ENCODE measurements at places on chromosomes 7 and 10.

DNA sequence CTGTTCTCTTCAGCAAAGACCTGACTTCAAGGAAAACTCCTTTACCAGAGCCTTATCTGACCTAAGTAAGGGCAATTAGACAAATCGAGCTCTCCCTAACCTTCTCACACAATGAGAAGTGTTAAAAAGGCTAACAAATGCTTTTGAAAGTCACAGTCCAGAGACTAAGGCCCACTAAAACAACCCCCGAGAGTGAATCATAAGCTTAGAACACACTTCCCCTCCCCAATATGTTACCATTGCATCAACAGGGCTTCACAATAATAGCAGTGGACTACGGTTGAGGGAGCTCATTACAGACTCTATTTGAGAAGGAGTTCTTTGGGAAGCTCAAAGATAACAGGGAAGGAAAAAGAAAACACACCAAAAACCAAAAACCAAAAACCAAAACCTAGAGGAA is 28.6 kb upstream of the ZEB1 start:
- no peak for DNase-seq

GRCh38 chr7:41586931-41587640 is 115.8 kb downstream of the INHBA start:
- no peak for DNase-seq

DNA sequence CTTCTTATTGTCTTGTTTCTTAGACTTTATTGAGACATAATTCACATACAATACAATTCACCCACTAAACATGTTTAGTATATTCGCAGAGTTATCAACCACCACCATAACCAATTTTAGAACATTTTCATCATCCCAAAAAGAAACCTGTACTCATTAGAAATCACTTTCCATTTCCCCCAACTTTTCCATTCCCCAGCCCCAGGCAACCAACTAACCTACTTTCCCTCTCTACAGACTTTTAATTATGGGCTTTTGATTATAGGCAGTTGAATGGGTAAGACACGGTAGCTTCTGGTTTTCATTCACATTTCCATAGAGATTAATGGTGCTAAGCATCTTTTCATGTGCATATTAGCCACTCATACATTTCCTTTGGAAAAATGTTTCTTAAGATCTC is 24.2 kb upstream of the OTUD1 start:
- no peak for DNase-seq

- DNase-seq: no peak
Measured at GRCh38 chr7:21361413-21362125, 66.3 kb upstream of the SP4 start.

DNA sequence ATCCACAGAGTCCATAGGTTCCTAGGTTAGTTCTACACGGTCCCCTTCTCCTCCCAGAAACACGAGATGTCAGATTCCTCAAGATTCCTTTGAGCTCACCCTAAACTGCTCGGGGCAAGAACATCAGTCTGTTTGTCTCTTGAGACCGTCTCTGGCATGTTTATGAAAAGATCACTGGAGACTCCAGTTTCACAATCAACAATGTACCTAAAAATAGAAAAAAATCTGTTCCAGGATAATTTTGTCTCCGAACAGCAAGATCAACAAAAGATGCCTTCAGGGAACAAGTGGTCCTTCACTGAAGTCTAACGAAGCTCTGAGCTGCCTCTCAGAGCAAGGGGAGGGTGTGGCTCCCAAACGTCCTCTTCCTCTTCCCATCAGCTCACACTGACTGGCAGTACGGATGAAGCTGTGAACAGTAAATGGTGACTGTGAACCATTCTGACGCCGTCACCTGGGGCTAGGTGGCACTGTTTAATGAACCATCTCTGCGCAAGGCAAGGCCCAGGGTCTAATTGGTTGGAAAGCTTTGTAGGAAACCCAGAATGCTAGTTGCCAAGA is 156.2 kb upstream of the LYZL1 start:
- DNase-seq: no peak

DNA sequence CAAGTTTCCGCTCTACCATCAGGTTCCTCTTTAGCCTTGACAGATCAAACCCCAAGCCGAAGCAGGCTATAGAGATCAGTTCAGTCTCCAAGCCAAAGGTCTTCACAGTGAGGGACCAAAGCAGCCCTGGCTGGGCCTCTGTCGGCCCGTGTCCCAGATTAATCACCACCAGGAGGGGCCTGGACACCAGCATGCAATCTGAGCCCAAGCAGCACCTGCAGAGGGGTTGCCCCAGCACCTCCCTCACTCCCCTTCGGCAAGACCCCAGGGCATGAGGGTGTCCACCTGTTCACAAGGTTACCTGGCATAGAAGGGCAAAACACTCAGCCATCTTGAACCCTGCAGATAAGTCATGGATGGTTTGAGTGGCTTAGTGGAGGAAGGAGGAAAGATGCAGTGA is 36.0 kb downstream of the FBXW4 start:
- no peak for DNase-seq

DNA sequence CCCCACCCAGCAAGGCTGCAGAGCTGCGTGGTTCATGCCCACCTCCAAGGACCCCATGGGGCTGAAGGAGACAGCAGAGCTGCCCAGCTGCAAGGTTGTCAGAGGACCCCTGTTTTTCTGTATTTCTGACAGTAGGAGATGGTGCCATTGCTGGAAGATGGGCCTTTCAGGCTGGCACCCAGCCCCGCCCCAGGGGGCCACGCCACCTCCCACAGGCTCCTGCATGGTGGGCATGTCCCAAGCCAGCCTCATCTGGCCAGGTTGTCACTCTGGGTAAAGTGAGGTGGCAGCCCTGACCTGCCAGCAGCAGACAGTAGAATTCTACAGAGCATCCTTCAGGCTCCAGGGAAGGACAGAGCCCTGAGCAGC is 75.5 kb upstream of the RET start:
- DNase-seq: no peak

DNA sequence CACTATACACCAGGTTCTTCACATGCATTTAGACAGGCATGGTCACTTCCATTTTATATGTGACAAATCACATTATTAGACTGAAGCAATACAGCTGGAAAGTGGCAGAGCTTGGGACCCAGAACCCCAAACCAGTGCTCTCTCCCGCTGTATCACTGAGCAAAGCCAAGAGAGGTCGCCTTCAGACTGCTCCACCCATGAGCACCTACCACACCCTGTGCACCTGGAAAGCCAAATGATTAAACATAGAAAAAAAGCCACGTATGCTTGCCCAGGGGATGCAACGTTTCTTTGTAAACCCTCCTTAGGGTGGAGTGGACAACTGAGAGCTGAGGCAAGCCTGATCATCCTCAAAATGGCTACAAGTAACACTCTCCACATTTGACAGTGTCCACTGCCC is 72.5 kb downstream of the CCDC6 start:
- no peak for DNase-seq

GRCh38 chr10:87053111-87053510 is 33.0 kb downstream of the FAM25A start:
- peak; percentile 90 for DNase-seq

DNA sequence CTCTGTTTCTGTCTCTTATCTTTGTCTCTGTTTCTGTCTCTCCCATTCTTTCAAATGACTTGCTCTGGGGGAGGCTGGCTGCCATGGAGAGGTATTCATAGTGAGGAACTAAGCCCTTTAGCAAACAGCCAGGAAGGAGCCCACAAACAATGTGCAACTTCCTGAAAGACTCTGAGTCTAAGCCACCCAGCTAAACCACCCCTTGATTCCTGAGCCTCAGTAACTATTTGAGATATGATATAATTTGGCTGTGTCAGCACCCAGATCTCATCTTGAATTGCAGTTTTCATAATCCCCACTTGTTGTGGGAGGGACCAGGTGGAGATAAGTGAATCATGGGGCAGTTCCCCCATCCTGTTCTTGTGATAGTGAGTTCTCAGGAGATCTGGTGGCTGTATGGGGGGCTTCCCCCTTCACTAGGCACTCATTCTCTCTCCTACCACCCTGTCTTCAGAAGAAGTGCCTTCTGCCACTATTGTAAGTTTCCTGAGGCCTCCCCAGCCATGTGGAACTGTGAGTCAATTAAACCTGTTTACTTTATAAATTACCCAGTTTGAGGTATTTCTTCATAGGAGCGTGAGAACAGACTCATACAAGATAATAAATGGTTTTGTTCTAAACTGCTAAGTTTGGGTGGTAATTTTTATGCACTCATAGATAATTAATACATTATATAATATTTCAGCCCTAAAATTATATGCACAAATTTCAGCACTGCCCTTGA is 121.2 kb upstream of the FOXP2 start:
- DNase-seq: no peak

- peak; percentile 11 for DNase-seq
Measured at GRCh38 chr10:106515206-106515790, 649.2 kb downstream of the SORCS1 start.

DNA sequence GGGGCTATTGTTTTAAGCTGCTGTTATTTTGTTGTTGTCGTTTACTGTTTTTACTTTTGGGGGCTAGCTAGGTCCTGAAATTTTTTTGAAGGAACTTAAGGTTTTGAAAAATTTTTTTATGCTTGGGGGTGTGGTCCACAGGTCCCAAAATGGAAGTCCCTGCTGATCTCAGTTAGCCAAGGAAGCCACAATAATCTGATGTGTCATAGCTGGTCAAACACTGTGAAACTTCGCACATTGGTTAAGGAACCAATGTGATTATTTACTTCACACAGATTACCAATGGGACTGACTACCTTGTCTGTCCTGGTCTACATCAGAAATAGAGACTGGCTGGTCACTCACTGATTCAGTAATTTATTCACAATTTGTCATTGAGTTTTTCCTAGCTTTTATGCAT is 29.5 kb upstream of the HYCC1 start:
- no peak for DNase-seq

DNA sequence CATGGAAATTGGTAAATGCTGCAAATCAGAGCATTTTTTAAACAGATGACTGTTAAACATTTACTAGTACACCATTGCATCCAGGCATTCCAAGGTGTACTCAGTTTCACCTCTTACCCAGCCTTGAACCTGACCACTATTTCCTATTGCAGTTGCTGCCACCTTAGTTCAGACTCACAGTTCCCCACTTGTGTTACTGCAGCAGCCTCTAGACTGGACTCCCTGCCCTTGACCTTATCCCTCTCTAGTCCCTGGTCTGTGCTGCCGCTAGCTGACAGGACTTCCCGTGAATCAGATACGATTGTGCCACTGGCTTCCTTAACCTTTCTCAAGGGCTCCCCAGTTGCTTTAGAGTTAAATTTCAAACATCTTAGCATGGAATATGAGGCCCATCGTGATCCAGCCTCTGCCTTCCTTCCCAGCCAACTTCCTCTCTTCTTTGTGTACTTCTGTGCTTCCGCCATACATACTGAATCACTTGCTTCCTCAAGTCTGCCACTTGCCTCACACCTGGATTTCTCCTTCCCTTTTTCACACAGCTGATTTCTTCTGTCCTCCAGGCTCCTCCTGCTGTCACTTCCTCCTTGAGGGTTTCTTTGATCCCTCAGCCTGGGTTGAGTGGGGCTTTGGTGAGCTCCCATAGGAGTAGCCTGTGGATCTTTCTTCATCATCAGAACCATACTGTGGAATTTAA is 118.7 kb upstream of the GJD4 start:
- DNase-seq: no peak

DNA sequence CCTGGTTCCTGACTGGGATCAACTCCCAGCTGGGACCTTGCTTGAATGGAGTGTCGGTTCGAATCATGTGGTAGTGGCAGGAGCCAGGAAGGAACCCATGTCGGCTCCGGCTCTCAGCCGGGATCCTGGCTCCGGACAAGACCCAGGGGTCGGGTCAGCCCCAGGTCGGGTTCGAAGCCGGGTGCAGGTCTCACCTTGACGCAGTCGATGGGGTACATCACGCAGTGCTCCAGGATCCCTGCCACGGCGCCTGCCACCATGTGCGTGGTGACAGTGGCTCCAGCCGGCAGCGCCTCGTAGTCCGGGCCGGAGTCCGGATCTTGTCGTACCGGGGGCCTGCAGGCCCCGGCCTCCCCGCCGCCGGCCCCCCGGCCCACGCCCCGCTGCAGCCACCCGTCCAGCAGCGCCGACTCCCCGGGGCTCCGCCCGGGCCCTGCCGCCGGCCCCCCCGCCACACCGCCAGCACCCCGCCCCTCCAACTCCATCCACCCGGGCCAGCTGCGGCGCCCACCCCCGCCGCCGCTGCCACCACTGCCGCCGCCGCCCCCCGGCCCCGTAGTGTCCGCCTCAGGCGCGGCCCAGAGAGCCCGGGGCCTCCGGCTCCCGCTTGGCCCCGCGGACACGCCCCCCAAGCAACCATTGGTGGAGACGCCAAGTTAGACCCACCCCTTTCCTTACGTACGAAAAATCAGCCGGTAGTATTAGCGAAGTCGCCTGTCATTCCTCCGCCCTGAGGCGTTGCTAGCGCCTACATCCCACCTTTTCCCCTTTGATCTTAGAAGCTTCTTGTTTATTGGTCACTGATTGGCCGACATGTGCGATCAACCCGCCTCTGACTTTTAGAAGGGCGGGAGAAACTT is at the start of gene SLC25A28:
Gene SLC25A28 (minus strand): TSS at position 589 of the 860 bp plus-strand sequence. CDS start 104 bp downstream, at position 485.
- DNase-seq: peak; percentile 100

DNA sequence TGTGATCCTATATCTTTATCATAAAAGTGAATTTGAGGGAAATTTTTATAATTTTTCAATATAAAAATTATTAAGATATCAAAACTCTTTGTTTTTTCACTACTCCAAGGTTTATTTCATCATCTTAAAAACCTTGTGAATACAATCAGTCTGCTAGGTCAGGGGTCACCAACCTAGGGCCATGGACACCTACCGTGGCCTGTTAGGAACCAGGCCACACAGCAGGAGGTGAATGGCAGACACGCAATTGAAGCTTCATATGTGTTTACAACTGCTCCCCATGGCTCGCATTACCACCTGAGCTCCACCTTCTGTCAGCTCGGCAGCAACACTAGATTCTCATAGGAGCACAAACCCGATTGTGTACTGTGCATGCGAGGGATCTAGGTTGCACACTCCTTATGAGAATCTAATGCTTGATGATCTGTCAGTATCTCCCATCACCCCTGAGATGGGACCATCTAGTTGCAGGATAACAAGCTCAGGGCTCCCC is 271.2 kb upstream of the C7orf33 start:
- DNase-seq: no peak

GRCh38 chr10:11639362-11639761 is 27.9 kb upstream of the USP6NL start:
- DNase-seq: no peak

DNA sequence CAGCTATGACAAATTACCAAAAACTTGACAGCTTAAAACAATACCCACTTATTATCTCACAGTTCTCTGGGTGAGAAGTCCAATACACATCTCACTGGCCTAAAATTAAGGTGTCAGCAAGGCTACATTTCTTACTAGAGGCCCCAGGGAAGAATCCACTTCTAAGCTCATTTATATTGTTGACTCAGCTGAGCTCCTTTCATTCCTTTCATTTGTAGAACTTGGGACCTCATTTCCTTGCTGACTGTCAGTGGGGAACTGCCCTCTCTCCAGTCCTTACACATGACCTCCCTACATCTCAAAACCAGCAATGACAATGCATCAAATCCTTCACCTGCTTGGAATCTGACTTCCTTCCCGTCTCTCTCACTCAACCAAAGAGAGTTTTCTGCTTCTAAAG is 240.3 kb downstream of the IPMK start:
- no peak for DNase-seq

GRCh38 chr7:66558201-66558641 is 70.5 kb upstream of the KCTD7 start:
- no peak for DNase-seq

DNA sequence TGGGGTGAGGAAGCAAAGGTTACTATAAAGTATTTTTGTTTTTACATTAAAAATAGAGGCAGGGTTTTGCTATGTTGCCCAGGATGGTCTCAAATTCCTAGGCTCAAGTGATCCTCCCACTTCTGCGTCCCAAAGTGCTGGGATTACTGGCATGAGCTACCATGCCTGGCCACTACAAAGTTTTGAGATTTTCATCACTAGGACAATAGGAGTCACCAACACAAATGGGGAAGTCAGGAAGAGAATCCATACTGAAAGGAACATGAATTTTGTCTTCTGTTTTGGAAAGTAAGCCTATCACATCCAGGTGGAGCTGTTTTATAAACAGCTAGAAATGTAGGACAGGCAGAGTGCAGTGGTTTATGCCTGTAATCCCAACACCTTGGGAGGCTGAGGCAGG is 20.0 kb upstream of the CAPZA2 start:
- no peak for DNase-seq
